Left renal pelvis (tissue), 4 donors: ENCODE measurements at places on chromosomes 7 and 10. TPM values are rescaled to one million over a fixed set of nuclear protein-coding genes. Genes with fewer than 3 reads are reported as not detected.

Gene ANXA8L1
- not detected for polyA plus RNA-seq

DNA sequence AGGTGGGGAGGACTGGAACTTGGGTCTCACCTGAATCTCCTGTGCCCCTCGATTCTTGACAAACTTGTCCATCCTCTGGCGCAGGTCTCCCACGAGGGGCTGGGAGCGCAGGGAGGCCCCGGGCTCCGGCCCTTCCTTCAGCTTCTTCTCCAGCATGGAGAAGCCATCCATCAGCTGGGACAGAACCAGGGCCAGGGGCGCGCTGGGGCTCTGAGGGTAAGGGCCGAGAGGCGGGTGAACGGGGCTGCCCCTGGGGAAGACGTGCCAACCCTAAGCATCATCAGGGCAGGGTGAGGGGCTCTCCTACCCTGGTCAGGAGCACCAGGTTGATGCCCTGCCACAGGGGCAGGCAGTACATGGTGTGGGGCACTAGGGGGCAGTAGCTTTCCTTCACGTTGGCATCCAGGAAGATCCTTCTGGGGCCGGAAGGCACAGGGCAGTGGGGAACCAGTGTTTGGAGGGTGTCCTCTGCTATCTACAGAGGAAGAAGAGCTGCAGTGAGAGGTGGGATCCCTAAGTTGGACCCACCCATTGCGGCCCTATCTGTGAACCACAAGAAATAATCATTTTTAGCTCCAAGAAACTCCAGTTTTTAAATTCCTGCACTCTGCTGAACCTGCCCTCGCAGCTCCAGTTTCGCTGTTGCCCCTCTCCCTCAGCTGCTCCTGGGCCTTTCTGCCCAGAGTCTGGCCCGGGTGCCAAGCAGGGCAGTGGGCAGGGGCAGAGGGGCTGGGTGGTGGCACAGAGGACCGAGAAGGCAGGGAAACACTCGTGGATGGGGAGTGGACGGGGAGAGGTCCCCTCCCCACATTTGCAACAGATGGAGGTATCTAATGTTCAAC, 10.8 kb upstream of the PYROXD2 start:
- no peak for DNase-seq

DNA sequence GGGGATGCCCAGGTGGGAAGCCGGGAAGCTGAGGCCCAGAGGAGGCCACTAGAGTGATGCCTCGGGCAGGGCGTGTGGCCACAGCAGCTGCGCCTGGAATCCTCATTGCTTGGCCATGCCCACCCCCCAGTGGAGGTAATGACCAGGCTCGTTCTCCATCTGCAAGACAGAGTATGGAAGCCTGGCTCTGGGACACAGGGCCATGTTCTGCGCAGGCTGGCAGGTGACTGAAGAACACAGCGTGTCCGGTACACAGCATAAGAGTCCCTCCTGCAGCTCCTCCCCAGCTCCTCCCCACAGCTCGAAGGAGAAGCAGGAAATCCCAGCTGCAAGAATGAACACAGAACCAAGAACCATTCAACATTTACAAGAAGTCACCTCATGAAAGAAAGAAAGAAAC, 64.8 kb downstream of the SMURF1 start:
- DNase-seq, result no peak

DNA sequence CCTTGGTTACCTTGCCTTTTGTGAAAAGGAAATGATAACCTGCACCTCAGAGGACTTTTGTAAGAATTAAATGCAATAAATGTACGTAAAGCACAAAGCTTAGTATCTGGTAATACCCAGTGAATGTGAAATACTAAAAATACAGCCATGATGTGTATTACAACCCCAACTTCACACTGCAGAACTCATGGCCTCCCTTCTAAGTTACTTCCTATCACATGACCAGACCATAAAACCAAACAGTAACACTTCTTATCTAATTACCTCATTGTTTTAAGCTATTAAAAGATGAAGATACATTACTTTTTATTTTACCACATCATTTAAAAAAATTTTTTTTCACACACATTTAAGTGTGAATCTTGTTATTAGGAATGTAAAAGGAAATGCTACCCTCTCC, 29.0 kb downstream of the VPS41 start:
- DNase-seq, result no peak

GRCh38 chr7:6294839-6295238, 22.4 kb upstream of the CYTH3 start:
- no peak for DNase-seq
